ENCODE measurements at places on chromosomes 4 and X. TPM values are rescaled to one million over a fixed set of nuclear protein-coding genes. Genes with fewer than 3 reads are reported as not detected.

- no peak for DNase-seq
Measured at GRCh38 chr4:7910952-7911578, 28.6 kb downstream of the AFAP1 start.

- DNase-seq = peak; percentile 30
Measured at GRCh38 chrX:118839334-118839958, 15.8 kb downstream of the ZCCHC12 start.

- no peak for DNase-seq
Measured at GRCh38 chr4:48620093-48620492, 130.0 kb downstream of the ZAR1 start.

DNA sequence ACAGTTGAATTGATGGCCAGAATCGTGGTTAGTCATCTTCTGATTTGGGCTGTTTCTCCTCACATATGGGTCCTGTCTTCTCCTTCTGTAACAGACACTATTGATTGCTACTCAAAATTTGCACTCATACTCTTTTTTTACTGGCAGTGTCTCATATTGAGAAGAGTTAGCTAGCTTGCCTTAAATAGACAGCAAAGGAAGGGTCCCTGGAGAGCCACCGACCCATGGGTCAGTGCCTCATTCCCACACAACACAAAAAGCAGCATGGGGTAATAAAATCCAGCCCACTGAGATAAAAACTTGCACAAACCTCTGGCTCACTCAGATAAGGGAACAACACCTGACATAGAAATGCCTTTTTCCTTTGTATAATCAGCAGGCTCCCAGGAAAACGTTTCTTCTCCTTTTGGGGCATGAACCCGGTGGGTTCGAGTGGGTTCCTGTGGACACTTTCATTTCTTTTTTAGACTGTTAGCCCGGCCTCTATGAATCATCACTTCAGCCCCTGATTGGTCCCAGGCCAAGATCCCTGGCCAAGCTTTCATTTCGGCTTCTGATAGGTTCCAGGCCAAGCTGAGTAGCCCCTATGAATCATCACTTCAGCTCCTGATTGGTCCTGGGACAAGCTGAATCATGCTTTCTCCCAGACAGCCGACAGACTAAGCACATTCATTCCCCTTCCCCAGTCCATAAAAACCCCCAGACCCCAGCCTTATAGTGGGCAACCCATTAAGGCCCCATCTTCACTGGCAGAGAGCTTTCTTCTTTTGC, 408.1 kb downstream of the DCAF12L2 start:
- no peak for DNase-seq

GRCh38 chr4:35643661-35644060, 600.7 kb downstream of the ARAP2 start:
- no peak for DNase-seq

- no peak for DNase-seq
Measured at GRCh38 chrX:45352611-45353010, 151.9 kb upstream of the DIPK2B start.

The SPANXB1 gene
- total RNA-seq = not detected

GRCh38 chr4:76546759-76547742, 112.0 kb downstream of the SHROOM3 start:
- DNase-seq = no peak

- DNase-seq = no peak
Measured at GRCh38 chrX:37824491-37825214, 22.7 kb downstream of the DYNLT3 start.

- DNase-seq = no peak
Measured at GRCh38 chr4:67770422-67770821, 16.2 kb upstream of the GNRHR start.

DNA sequence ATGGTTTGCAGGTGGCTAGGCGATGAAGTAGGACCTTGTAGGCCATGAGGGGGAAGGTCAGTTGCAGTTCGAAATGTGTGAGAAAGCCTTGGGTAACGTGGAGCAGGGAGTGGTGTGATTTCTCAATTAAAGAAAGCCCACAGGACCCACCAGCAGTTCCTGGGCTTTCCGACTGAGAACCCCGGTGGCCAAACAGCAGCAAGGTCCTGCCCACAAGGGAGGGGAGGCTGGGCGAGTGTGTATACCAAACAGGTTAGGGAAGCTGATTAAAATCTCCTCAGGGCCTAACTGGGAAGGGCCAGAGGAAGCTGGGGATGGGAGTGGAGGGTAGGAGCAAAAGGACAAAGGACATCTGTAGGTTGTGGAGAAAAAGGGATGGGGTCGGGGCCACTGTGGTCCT, 2.4 kb downstream of the ATP6AP1 start:
- no peak for DNase-seq

The UGT8 gene
- 0.46 TPM for total RNA-seq

GRCh38 chrX:134604701-134605311, 53.5 kb downstream of the PLAC1 start:
- DNase-seq = no peak

- DNase-seq = no peak
Measured at GRCh38 chr4:25536564-25537320, 118.9 kb upstream of the SLC34A2 start.

The GATA1 gene
- total RNA-seq = not detected

GRCh38 chrX:109270580-109271484, 211.1 kb downstream of the GUCY2F start:
- no peak for DNase-seq

GRCh38 chrX:74421036-74421739, at the start of gene SLC16A2:
Gene SLC16A2, plus strand, starts transcription at chrX:74421493. Its CDS starts 145 bp downstream, at chrX:74421638.
- no peak for DNase-seq

- DNase-seq = no peak
Measured at GRCh38 chr4:140735317-140735716, 20.9 kb downstream of the TBC1D9 start.
